ENCODE measurements at places on chromosomes 2 and 18.

DNA sequence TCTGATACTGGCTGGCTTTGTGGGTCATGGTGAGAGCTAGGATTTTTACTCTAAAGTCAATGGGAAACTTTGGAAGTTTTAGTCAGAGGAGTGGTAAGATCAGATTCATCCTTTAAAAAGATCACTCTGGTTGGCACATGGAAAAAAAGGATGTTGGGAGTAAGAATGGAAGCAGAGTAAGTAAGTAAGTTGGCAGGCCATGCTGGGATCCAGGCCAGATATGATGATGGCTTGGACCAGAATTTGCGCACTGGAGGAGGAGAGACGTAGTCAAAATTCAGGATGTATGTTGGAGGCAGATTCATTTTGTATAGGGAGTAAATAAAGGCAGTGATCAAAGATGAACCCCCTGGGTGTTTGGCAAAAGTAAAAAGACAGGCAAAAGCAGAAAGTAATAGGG, 283.3 kb upstream of the THSD7B start:
- DNase-seq, result no peak

GRCh38 chr18:75742516-75742915, 315.0 kb upstream of the SMIM21 start:
- no peak for DNase-seq

- no peak for DNase-seq
Measured at GRCh38 chr2:66575625-66576310, 140.8 kb downstream of the MEIS1 start.

- DNase-seq, result no peak
Measured at GRCh38 chr18:5439986-5440696, 103.7 kb downstream of the EPB41L3 start.

DNA sequence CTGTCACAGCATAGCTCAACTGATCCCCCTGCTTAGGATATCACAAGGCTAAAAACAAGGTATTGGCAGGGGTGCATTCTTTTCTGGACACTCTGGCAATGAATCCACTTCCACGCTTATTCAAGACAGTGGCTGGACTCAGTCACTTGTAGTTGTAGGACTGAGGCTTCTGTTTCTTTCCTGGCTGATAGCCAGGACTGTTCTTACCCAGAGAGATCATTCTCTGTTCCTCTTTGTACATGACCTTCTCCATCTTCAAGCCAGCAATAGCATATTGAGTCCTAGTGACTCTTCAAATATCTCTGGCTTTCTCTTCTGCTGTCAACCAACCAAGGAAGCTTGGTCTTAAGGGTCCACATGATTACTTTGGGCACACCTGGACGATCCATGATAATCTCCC, 241.3 kb downstream of the RBM43 start:
- DNase-seq, result no peak

DNA sequence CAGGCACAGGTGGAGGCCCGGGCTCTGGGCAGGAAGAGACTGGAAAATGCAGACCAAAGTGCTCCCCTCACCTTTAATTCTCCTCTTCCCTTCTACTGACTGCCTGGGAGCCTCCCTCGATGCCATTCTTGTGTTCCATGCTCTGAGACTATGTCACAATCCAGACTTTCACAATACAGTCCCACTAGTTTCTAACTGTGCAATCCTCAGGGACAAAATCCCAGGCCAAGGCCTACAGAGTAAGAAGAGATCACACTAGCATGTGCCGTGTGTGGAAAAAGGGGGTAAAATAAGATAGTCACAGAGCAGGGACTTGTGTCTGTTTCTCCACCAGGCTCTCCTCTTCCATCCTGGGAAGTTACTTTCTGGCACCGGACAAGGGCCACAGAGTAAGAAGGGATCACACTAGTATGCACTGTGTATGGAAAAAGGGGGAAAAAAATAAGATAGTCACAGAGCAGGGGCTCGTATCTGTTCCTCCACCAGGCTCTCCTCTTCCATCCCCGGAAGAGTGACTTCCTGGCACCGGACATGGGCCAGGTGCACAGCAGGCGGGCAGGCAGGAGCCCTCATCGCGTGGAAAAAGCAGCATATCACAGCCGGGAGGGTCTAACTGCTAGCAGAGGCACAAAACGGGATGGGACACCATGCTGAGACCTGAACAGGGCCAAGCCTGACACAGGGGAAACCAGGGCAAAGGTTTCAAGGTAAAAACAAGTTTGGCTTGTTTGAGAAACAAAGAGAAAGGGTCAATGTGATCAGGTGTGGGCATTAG, 9.6 kb downstream of the CYB5A start:
- DNase-seq, result no peak

GRCh38 chr2:185475914-185476313, 262.7 kb upstream of the FSIP2 start:
- DNase-seq, result no peak

- no peak for DNase-seq
Measured at GRCh38 chr2:46148369-46148736, 148.9 kb upstream of the EPAS1 start.

- DNase-seq, result no peak
Measured at GRCh38 chr2:120683081-120683480, 52.6 kb upstream of the GLI2 start.

DNA sequence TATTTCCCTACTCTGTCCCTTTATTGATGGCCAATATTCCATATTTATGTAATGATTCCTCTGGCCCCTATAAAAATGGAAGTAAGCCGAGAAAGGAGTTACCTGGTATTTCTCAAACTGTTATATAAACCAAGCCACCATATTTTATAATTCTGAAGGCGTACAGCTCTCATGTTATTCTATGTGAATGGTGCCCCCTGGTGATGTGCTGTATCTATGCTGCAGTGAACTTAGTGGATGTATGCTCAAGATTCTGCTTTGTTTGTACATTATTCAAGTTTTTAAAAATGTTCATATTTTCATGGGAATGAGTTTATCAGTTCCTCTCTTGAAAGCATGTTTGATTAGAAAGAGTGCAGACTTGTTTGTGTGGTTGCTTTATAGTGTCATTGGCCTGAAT, 194.5 kb upstream of the LRRTM1 start:
- DNase-seq, result peak; percentile 11

DNA sequence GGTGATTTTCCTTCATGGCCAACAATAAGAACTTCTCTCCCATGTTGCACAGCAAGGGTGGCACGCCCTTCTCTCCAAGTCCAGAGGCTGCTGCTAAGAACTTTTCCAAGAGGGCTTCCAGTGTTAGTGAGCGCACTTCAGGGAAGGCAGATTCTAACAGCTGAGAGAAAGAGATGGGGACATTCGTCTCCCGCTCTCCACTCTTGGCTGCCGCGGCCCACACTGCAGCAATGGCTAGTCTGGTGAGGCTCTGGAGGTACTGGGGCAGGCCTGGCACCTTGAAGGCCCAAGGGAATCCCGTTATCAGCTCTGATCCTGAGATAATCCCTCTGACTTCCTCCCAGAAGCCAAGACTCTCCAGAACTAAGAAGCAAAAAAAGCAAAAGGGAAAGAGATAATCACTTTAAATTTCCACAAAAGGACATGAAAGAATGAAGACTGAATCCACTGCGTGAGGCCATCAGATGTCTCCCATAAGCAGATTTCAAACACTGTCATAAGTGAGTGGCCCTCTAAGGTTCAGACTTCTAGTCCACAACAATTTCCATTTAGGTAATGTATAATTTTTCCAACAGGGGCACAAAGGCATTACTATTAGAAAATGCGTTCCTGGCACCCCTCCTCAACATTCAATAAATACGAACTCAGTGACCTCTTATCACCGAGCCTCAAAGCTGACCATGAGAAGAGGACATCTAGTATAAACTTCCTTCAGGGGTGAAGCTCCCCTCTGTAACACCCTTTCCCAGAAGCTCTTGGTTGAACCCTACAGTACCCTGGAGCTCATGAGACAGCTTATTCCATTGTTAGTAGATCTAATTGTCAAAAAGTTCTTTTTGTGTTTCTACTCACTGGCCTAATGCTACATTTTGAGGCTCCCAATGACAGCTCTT, 66.7 kb upstream of the ZFP36L2 start:
- DNase-seq, result no peak

GRCh38 chr2:8148260-8149006, 533.4 kb upstream of the ID2 start:
- no peak for DNase-seq

DNA sequence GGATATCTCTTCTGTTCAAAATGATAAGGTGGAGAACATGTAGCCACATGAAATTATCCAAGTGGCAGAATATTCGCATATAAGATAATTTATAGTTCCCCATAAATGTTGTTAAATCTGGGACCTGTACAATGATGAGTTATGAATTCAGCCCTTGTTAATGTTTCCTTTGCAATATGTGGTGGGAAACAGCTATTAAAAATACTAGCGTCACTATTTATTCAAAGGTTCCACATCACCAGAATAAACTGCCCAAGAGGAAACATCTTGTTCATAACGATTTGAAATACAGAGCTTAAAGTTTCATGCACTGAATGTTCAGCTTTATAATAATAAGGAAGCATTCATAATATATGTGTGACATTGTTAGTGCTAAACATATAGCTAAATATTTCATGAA, 223.9 kb upstream of the TCF4 start:
- no peak for DNase-seq

DNA sequence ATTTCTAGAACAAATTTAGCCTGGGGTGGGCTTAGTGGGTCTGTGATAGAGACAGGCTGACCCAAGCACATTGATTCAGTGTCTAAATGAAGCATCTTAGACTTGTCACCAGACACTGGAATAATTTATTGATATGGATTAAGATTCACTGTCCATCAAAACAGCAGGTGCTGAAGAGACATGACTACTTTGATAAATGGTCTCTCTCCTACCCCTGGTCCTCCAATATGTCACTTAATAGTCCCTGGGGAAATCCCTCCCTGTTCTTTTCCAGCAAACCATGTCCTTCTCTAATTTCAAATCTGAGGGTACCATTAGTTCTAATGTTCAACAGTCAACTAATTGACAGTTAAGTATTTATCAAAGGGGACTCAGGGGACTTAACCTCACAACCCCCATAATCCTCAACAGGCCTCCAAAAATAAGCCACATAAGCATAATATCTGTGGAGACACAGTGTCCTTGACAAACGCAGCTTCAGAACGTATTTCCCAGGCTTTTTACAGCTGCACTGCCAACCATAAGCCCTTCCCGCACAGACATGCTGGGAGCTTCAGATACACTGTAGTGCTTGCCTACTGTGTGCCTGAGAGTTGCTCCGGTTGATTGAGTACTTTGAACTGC, 391.0 kb downstream of the THSD7B start:
- no peak for DNase-seq

- no peak for DNase-seq
Measured at GRCh38 chr2:214904634-214905033, 95.2 kb upstream of the BARD1 start.

GRCh38 chr2:134199123-134199522, 54.7 kb upstream of the MGAT5 start:
- DNase-seq, result no peak

GRCh38 chr2:171160119-171160955, at the start of gene TLK1:
TSS of gene TLK1 (minus strand) at chr2:171160893. CDS start at chr2:171160428, 465 bp downstream.
- peak; percentile 38 for DNase-seq

- peak; percentile 31 for DNase-seq
Measured at GRCh38 chr2:239377591-239377990, 23.2 kb downstream of the HDAC4 start.

GRCh38 chr2:85997017-85997970, 108.4 kb downstream of the POLR1A start:
- DNase-seq, result no peak

DNA sequence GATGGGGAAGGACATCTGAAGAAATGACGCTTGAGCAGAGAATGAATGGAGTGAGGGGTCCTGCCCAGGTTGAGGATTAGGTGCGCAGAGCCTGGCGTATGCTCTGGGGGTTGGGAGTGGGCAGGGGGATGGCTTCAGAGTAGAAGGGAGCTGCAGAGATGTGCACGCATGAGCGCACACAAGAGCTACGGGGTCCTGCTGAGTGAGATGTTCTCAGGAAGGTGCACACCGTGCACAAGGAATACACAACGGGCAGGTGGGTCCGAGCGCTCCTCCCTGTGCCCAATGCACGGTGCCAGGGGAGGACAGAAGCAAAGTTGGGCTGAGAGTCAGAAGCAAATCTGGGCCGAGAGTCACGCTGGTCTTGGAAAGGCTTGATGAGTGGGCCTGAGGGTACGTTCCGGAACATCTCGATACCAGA, 25.5 kb downstream of the TWIST2 start:
- no peak for DNase-seq

GRCh38 chr2:187986390-187987105, 305.1 kb upstream of the GULP1 start:
- no peak for DNase-seq

GRCh38 chr18:58335821-58336220, 291.8 kb downstream of the NEDD4L start:
- DNase-seq, result no peak

- DNase-seq, result no peak
Measured at GRCh38 chr2:196435189-196435588, 204.3 kb upstream of the CCDC150 start.

- peak; percentile 67 for DNase-seq
Measured at GRCh38 chr2:218292048-218293014, at the start of gene TMBIM1. TSS of gene TMBIM1 (minus strand) at chr2:218292503. CDS start at chr2:218282141, 10,362 bp downstream.

- DNase-seq, result peak; percentile 42
Measured at GRCh38 chr2:20617081-20617575, 33.8 kb downstream of the HS1BP3 start.

DNA sequence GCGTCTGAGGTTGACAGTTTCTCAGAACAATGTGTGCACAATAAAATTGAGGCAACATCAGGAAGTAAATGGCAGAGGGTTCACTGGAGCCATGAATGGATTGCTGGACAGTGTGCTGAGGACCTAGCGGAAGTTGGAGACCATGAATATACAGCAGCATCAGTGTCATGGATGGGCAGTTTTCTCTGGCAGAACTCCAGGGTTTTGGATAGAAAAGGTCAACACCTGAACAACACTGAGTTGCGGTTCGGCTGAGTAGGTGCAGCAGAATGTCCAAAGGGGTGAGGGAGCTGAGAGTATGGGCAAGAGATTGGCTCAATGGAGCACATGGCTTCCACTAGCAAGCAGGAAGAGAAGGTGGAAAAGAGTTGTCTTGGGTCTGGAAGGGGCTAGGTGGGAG, 73.7 kb downstream of the DNER start:
- DNase-seq, result no peak

- peak; percentile 60 for DNase-seq
Measured at GRCh38 chr2:54724560-54725342, 1.3 kb downstream of the EML6 start.
